Activated naive CD4-positive, alpha-beta T cell treated with anti-CD3 and anti-CD28 coated beads for 36 hours (primary cell): ENCODE measurements at places on chromosomes 13 and 19. TPM values are rescaled to one million over a fixed set of nuclear protein-coding genes. Genes with fewer than 3 reads are reported as not detected.

MEDAG gene
- total RNA-seq = not detected

RNASEH2A gene
- 54.8 TPM for total RNA-seq

NLRP9 gene
- total RNA-seq = not detected

ZNF8 gene
- 3.2 TPM for total RNA-seq

GRCh38 chr19:39696387-39696786 is 7.9 kb upstream of the LGALS14 start:
- no peak for DNase-seq

WASF3 gene
- not detected for total RNA-seq

ATP8B3 gene
- total RNA-seq = 8.4 TPM

PIBF1 gene
- 23.5 TPM for total RNA-seq

HSD17B14 gene
- not detected for total RNA-seq

KCNJ14 gene
- 1.7 TPM for total RNA-seq

SPC24 gene
- 94.7 TPM for total RNA-seq

GRCh38 chr13:40456397-40456953 is 210.0 kb downstream of the FOXO1 start:
- no peak for DNase-seq

- peak; percentile 59 for DNase-seq
Observed at GRCh38 chr19:50377051-50377461, 799 bp downstream of the NR1H2 start.

DNA sequence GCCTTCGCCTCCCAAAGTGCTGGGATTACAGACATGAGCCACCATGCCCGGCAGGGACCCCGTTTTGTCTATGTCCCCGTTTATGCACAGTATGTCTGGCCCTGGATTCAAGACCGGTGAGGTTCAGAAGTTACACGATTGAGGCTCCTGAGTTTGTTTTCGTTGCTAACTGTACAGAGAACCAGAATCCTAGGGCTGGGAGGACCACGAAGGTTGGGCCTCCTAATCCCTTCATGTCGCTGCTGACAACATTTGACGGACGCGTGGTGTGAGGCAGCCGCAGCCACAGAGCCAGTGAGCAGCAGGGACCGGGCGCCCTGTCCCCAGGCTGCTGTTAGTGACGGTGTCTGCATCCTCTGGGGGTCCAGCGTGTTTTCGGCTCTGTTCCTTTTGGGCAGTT is 91.4 kb downstream of the ATP11A start:
- DNase-seq = no peak

GRCh38 chr19:44003461-44004009 is 778 bp downstream of the ZNF230 start:
- DNase-seq = no peak

GRCh38 chr19:58054901-58055874 is 3.9 kb upstream of the ZNF135 start:
- DNase-seq = no peak

- DNase-seq = no peak
Observed at GRCh38 chr13:78326633-78327032, 276.7 kb downstream of the POU4F1 start.

- no peak for DNase-seq
Observed at GRCh38 chr19:13830114-13830740, 35.0 kb downstream of the ZSWIM4 start.

AMER2 gene
- not detected for total RNA-seq

- no peak for DNase-seq
Observed at GRCh38 chr13:109227344-109227940, 558.9 kb downstream of the IRS2 start.
